ENCODE measurements at places on chromosomes 2 and 18. TPM values are rescaled to one million over a fixed set of nuclear protein-coding genes. Genes with fewer than 3 reads are reported as not detected.

Gene NTSR2
- not detected for total RNA-seq

Gene PLGLB1
- total RNA-seq = not detected

Gene OLA1
- total RNA-seq = 167 TPM

Gene STARD6
- not detected for total RNA-seq

Gene C2orf80
- not detected for total RNA-seq

Gene ASXL3
- total RNA-seq = 0.14 TPM

Gene KYNU
- 0.43 TPM for total RNA-seq

Gene RSAD2
- total RNA-seq = 0.13 TPM

Gene TMEM200C
- total RNA-seq = not detected

Gene MYL1
- not detected for total RNA-seq

Gene SPRED2
- 6.7 TPM for total RNA-seq

Gene IL1R2
- not detected for total RNA-seq

Gene TEKT4
- not detected for total RNA-seq

Gene SERPINB12
- not detected for total RNA-seq

Gene TYMS
- total RNA-seq = 81.0 TPM

Gene GPR35
- total RNA-seq = 0.13 TPM

Gene ADRA2B
- not detected for total RNA-seq

Gene CD207
- not detected for total RNA-seq

Gene MAP3K20
- total RNA-seq = 32.6 TPM

Gene SLC38A11
- not detected for total RNA-seq

Gene ST3GAL5
- 17.7 TPM for total RNA-seq

Gene ABCG8
- total RNA-seq = not detected

Gene DIPK1C
- total RNA-seq = not detected

Gene UGT1A10
- total RNA-seq = not detected

Gene SERPINB13
- 0.13 TPM for total RNA-seq

Gene IL18R1
- 6.4 TPM for total RNA-seq

Gene ZNF24
- total RNA-seq = 42.3 TPM

Gene GDF7
- 2.5 TPM for total RNA-seq

Gene SERPINB5
- not detected for total RNA-seq

Gene ALPP
- not detected for total RNA-seq

Gene CCDC150
- total RNA-seq = 26.3 TPM

Gene ATP8B1
- 95.1 TPM for total RNA-seq

Gene GCG
- not detected for total RNA-seq

Gene ANKRD53
- total RNA-seq = 0.50 TPM

Gene NPPC
- total RNA-seq = not detected

Gene DNAJC10
- total RNA-seq = 212 TPM

Gene POTEC
- total RNA-seq = not detected

Gene IMPA2
- total RNA-seq = 8.8 TPM

Gene SPHKAP
- total RNA-seq = not detected

Gene KCNG2
- not detected for total RNA-seq

Gene NCKAP5
- 0.50 TPM for total RNA-seq

Gene C2orf69
- 30.2 TPM for total RNA-seq

Gene KLHL30
- not detected for total RNA-seq

Gene RESP18
- not detected for total RNA-seq

Gene TXNDC9
- total RNA-seq = 133 TPM

Gene SERPINB11
- total RNA-seq = not detected

Data from thoracic aorta endothelial cell (primary cell).